ENCODE measurements at places on chromosomes 13 and 19.

DNA sequence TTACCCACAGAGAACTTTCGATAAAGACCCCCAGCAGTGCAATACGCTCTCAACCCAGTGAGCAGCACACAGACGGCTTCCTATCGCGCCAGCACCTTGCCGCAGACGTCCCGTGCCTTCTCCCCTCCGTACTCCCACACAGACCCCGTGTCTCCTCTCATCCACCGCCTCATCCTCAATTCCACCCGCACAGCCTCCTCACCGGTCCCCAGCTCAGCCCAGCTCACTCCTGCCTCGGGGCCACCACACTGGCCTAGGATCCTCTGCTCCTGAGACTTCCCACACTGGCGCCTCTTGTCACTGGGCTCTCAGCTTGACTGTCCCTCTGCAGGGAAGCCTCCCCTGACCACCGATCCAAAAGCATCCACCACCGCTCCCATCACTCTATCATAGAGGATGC is 9.0 kb downstream of the MLLT1 start:
- no peak for DNase-seq

DNA sequence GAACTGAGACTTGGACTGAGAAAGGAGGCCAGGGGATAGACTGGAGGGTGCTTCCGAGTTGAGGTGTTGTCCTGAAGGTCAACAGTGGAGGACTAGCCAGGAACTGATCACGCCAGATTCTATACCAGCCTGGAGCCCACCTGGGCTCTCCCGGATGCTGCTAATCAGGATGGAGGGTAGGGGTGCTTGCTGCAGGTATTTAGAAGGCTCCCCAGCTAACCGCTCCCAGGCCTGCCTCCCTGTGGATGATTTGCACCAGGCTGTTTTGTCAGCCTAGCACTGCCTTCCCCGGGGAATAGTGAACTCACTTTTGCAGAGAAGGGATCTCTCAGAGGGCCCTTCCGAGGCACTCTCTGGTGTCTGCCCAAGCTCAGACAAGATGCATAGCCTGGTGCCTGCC is 60.5 kb upstream of the KCTD15 start:
- DNase-seq: no peak

GRCh38 chr19:342801-343421 is 1.7 kb downstream of the MIER2 start:
- DNase-seq: no peak

GRCh38 chr19:7428651-7429113 is 60.2 kb downstream of the PEX11G start:
- no peak for DNase-seq

DNA sequence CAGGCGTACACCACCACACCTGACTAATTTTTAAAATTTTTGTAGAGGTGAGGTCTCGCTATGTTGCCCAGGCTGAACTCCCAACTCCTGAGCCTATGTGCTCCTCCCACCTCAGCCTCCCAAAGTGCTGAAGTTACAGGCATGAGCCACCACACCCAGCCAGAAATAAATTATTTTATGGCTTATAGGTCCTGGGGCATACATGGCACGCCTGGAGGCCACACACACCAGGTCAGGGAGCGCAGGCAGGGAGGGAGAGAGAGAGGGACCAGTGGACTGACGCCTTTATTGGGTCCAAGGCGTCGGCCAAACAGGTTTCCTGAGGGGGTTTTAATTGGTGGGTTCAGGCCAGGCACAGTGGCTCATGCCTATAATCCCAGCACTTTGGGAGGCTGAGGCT is 6.8 kb downstream of the SPIB start:
- no peak for DNase-seq

GRCh38 chr19:10998045-10998533 is 37.3 kb downstream of the SMARCA4 start:
- DNase-seq: no peak

- no peak for DNase-seq
These were observed 38.8 kb downstream of the ARHGEF7 start for GRCh38 chr13:111153977-111154332.

DNA sequence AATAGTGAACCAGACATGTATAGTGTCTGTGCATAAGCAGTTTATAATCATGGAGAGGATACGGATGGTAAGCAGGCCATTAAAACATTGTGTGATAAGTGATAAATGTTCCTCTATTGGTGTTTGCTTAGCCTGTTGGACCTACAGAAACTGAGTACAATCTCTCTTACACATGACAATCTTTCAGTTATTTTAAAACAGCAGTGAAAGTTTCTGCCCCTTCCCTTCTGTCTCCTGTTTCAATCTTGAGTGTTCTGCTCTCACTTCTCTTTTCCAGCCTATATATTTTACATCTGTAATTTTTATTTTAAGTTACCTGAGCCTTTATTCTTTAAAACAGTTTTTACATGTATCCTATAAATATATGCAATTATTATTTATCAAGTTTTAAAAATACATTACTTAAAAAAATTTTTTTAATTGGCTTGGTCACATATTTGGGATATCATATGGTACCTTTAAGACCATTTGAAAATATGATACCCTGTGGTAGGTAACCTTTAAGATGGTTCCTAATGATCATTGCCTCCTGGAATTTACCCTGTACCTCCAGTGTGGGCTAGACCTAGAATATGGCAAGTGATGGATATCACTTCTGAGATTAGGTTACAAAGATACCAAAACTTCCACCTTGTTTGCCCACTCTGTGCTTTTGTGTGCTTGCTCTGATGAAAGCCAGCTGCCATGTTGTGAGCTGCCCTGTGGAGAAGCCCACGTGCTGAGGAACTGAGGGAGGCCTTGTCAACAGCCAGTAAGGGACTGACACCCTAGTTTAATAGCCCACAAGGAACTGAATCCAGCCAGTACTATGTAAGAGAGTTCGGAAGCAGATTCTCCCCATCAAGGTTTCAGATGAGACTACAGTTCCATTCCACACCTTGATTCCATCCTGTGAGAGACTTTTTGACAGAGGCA is 99.3 kb downstream of the DHRS12 start:
- DNase-seq: no peak

- no peak for DNase-seq
These were observed 901.4 kb downstream of the EFNB2 start for GRCh38 chr13:105634059-105634458.

DNA sequence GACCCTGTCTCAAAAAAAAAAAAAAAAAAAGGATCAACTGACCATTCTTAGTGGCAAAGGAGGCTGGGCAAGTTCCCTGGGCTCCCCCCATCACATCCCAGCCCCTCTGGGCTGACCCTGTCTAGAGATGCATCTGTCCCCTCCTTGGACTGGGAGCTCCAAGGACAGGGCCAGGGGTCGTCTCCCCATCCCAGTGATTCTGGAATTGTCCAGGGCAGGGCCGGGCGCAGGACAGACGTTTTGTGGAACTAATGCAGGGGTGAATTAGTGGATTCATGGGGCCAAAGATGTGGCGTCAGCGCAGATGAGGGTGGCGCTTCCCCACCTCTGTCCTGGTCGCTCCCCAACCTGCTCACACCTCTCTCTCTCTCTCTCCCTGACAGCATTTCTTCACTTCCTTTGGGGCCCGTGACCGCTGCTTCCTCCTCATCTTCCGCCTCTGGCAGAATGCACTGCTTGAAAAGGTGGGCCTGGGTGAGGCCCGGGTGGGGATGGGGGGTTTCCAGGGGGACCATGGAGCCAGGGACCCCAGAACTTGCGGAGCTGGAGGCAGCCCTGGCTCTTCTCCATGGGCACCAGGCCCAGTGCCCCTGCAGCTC is 11.1 kb downstream of the GRAMD1A start:
- DNase-seq: no peak

DNA sequence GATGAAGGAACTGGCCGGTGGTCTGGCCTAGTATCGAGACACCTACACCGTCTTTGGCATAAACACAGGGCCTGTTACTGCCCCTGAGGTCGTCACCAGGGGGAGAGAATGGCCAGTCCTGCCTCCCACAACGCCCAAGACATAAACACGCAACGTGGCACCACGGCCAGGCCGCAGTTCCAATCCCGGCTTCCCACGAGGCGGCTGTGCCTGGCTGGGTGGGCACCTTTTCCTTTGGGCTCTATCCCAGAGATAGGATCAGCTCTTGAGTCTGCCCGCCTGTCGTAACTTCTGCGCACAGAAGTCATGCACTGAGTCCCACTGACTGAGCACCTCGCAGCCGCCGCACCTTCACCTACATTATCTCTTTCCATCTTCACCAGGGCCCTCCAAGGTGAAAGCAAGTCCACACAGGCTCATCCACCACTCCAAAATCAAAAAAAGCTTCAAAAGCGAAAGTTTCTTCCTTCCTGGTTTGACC is 1.1 kb downstream of the MIER2 start:
- DNase-seq: no peak

DNA sequence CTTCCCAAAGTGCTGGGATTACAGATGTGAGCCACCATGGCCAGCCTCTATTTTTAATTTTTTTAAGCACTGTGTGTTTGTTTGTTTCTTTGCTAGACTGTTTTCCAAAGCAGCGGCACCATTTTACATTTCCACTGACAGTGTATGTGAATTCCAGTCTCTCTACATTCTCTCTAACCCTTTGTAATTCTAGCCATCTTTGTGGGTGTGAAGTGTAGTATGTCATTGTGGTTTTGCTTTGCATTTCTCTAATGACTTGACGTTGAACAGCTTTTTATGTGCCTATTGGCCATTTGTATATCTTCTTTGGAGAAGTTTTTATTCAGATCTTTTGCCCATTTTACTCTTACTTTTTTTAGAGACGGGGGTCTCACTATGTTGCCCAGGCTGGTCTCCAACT is 11.6 kb downstream of the PNPLA6 start:
- DNase-seq: no peak

- peak; percentile 36 for DNase-seq
These were observed 148.9 kb downstream of the USP12 start for GRCh38 chr13:27022571-27023311.

Measured in NCI-H1417 treated with DMSO at 0.1 percent for 48 hours (cell line).